ENCODE measurements at places on chromosomes 11 and 22. TPM values are rescaled to one million over a fixed set of nuclear protein-coding genes. Genes with fewer than 3 reads are reported as not detected.

DNA sequence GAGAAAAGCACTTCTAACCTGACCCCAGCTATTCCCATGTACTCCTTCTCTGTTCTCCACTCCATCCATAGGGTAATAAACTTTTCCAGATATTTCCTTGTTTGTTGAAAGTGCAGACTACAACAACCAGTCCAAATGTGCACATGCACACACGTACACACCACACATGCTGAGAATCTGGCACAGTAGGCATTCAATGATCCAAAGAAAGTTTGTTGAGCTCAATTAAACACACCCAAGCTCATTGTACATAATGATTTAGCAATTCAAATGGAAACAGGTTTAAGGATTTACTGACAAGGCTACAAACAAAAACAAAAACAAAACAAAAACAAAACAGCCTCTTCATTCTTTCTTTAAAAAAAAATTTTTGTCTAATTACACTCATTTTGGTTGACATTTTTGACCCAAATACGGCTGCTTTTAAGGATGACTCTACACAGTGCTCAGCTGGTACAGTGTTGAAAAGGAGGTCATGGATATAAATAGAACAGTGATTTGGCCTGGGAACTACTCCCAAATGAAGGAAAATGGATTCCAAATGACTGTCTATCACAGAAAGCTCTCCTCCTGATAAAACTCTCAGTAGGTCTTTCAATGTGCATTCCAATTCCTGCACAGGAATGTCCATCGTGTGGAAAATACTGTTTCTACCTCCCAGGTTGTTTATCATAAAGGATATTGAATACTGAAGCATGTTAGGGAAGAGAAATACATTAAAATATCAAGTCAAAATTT is 232.2 kb downstream of the GUCY1A2 start:
- no peak for DNase-seq

DNA sequence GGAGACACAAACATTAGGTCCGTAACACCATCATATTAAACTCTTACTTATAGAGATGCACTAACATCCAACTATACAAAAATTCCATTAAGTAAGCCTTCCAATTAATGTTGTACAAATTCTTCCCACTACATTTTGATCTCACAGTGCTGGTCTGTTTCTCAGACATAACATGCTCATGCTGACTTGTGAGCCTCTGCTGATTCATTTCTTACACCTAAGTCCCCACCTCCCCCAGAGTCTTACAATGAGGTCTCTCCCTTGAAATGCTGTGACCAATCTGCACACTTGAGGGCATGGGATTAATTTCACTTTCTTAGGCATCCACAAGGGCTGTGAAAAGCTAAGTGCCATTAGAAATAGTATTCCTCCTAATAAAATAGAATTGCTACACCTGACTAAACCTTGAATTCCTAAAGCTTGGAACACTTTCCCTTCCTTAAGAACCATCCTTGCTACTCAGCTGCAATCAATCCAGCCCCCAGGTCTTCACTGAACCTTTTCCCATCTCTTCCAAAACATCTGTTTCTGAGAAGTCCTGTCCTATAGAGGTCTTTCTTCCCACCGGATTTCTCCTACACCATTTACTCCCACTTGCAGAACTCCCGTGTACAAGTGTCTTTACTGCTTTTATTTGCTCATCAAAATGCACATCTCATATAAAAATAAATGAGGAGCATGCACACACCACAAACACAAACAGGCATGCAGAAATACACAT is 2.0 kb downstream of the HBG1 start:
- no peak for DNase-seq

The MFRP gene
- not detected for total RNA-seq

DNA sequence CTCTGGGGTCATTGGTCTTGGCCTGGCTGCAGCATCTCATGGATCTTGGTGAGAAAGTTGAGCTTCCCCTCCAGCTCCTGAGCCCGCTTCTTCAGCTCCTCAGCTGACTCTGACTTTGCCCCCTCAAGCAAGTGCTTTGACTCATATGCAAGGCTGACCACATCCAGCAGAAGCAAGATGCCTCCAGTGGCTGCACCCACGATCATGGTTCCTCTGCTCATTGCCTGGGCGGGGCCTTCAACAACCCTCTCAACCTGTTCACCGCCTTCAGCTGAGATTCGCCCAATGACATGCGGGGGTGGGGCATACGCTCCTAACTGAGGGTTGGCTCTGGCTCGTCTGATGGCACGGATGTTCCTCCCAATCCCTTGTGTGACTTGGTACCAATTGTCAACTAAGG is 11.9 kb downstream of the APOL2 start:
- no peak for DNase-seq

The TYR gene
- total RNA-seq: not detected

The OR52N4 gene
- total RNA-seq: not detected

DNA sequence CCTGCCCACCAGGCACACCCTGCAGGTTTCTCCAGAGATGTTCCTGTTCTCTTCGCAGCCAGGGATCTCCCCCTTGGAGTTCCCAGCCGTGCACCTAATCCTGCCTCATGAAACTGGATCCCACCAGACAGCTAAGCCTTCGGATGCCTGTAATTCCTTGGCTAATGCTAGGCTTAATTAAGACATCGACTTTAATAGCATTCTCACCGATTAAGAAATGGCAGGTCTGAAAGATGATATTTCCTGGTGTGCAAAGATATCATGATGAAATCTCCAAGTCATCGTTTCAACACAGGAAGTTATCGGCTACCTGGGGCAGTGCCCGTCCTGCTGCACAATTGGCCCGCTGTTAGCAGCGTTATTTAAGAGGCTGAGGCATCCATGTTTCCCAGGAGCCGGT is 41.5 kb upstream of the CCND1 start:
- no peak for DNase-seq

DNA sequence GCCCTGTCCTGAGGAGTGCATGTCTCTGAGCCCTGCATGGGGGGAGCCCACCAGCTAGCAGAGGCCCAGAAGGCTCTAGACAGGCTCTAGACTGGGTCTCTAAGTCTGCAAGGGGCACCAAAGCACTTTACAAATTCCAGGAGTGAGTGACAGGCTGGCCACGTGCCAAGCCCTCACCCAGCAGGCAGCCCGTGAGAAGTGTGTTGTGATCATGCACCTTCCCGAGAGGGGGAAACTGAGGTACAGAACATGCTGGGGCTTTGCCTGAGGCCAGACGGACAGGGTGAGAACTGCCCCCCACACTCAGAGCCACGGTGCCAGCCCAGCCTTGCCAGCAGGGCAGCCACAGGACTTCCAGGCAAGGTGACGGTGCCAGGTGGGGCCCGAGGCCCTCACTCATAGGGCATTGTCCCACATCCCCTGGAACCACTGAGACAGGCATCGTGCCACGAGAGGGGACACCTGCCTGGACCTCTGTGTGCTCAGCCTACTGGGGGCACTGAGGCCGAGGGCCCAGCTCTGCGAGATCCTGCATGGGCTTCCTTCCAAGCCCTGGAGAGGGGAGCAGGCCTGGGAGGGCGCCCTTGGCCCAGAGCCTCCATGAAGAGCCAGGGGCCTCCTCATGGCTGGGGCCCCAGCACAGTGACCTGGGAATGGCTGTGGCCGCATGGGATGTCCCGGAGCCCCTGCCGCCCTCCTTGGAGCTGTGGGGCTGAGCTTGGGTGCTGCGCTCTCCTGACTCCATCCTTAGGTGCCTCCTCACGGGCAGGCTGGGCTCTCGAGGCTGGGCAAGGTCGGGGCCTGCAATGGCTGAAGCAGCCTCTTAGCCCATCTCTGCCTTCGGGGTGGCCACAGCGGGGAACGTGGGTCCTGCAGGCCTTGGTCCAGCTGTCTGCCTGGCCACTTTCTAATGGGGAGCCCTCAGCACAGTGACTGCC is 121.5 kb downstream of the KCNQ1OT1 start:
- no peak for DNase-seq

- DNase-seq: peak; percentile 60
Observed at GRCh38 chr11:36702330-36703054, 104.5 kb upstream of the RAG2 start.

- DNase-seq: no peak
Observed at GRCh38 chr22:48197189-48197690, 1434.8 kb downstream of the TBC1D22A start.

The SCGB1C1 gene
- total RNA-seq: not detected

GRCh38 chr11:91871791-91872190 is 352.8 kb upstream of the FAT3 start:
- peak; percentile 79 for DNase-seq

- DNase-seq: peak; percentile 12
Observed at GRCh38 chr11:8831861-8832260, 79.1 kb upstream of the AKIP1 start.

The UCP3 gene
- total RNA-seq: 0.05 TPM

The PDGFD gene
- total RNA-seq: 14.4 TPM

The PARVG gene
- not detected for total RNA-seq

The MGAT3 gene
- 1.3 TPM for total RNA-seq

DNA sequence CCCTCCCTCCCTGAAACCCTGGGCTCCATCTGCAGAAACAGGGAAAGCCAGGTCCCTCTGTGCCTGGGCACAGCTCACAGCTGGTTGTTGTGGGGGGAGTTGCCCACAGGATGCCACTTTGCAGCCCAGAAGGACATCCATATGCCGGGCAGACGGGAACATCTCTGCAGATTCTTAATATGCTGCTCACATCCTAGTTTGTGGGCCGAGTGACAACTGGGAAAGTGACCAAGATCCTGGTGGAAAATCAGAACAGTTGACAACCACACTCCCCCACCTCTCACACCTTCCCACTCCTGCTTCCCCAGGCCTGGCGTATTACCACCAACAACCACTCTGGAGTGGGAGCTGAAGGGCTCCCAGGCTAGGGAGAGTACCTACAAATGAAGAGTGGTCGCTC is 7.3 kb upstream of the SCGB1A1 start:
- no peak for DNase-seq

The KCNJ11 gene
- 0.26 TPM for total RNA-seq

- DNase-seq: no peak
Observed at GRCh38 chr11:96065379-96065778, 141.5 kb upstream of the MTMR2 start.

The NUP50 gene
- total RNA-seq: 45.7 TPM

The UBQLN3 gene
- total RNA-seq: not detected

DNA sequence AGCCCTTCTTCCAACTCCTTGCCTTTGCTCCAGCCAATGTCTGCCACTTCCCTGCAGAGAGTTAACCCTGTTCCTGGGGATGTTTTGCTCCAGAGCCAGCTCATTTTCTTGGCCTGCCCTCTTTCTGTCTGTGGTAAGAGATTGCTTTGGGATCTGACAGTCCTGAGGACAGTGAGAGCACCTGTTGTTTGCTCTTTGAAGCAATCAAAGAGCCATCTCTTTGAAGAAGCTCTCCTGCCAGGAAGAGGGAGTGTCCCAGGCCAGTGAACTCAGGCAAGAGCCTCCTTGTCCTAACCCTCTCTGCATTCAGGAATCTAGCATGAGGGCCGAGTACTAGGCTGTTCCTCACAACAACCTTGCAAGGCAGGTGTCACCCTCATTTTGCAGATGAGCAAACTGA is 42.2 kb downstream of the TRAF6 start:
- DNase-seq: no peak

- DNase-seq: no peak
Observed at GRCh38 chr11:66966351-66966750, 8.2 kb upstream of the PC start.

DNA sequence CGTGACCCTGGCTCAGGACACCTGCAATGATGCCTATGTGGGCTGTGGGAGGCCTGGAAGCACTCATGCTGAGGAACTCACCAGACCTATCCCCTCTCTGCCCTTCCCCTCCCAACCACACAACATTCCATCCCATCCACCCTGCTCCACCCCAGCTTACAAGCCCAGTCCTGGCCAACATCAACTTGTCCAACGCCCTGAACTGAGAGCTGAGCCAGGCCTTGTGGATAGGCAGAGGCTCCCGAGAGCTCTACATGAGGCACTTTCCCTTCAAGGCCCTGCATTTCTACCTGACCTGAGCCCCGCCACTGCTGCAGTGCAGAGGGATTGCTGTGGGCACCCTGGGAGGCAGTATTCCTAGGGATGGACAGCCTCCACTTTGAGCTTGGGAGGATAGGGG is 112.4 kb downstream of the PDE2A start:
- DNase-seq: no peak

GRCh38 chr11:131186629-131187101 is 183.8 kb upstream of the NTM start:
- DNase-seq: no peak

The ZPR1 gene
- 44.7 TPM for total RNA-seq

DNA sequence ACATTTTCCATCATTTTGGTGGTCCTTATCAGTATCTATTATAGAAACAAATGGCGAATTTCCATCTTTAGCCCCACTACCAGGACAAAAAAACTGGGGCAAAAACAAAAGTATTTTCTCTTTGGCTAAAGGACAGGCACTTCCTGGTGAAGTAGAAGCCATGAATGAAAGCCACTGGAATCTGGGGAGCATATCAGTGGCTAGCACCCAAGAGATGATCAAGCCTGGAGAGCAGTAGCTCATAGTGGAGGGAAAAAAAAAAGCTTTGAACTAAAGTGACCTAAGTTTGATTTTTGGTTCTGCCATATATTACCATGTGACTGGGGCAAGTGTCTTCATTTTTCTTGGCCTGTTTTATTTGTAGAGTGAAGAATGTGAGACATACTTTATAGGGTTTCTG is 272.3 kb downstream of the GUCY1A2 start:
- no peak for DNase-seq

- no peak for DNase-seq
Observed at GRCh38 chr22:48804811-48805301, 1022.8 kb downstream of the BRD1 start.

- DNase-seq: peak; percentile 0
Observed at GRCh38 chr22:45007391-45008185, 2.2 kb downstream of the PHF21B start.

The DNAJB7 gene
- total RNA-seq: not detected

GRCh38 chr22:46229701-46230100 is 20.4 kb downstream of the CDPF1 start:
- DNase-seq: no peak

DNA sequence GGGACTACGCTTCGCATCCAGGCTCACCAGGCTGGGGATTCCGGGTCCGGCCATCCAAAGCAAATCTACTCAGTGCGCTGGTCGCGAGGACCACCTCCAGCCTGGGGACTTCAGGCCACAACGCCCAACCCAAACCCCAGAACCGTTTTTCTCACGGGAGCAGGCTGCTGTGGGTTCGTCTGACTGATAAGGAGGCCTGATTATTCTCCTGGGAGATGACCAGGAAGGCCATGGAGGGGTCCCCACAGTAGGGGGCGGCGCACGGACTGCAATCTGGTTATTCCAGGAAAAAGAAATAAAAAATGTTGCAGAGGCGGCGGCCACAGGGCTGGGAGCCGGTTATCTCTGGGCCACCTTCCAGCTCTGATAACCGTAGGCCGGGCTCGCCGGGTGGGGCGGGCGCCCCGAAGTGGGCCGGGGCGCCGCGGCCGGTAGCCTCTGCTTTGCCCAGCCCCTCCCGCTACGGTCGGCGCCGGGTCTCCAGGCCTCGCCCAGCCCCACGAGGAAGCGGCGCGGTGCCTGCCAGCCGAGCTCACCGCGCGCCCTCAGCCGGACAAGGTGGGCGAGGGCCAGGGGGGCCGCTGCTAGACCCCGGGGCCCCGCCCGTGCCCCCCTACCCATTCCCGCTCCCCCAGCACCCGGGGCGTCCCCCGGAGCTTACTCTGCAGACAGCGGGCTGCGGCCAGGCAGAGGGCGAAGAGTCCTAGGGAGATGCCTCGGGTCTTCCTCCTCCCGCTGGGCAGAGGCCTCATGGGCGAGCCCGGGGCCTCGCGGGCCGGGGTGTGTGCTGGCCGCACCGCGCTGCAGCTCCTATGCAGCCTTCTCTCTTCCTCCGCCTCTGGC is 446 bp downstream of the VSTM5 start:
- no peak for DNase-seq
